Stimulated activated CD4-positive, alpha-beta T cell treated with anti-CD3 and anti-CD28 coated beads, Interleukin-12 subunit alpha, Interleukin-12 subunit beta, amount 100 ng/mL, for 4 hours (primary cell): ENCODE measurements at places on chromosomes 13 and 19.

- DNase-seq = no peak
Measured at GRCh38 chr13:30998136-30999088, 66.0 kb downstream of the TEX26 start.

DNA sequence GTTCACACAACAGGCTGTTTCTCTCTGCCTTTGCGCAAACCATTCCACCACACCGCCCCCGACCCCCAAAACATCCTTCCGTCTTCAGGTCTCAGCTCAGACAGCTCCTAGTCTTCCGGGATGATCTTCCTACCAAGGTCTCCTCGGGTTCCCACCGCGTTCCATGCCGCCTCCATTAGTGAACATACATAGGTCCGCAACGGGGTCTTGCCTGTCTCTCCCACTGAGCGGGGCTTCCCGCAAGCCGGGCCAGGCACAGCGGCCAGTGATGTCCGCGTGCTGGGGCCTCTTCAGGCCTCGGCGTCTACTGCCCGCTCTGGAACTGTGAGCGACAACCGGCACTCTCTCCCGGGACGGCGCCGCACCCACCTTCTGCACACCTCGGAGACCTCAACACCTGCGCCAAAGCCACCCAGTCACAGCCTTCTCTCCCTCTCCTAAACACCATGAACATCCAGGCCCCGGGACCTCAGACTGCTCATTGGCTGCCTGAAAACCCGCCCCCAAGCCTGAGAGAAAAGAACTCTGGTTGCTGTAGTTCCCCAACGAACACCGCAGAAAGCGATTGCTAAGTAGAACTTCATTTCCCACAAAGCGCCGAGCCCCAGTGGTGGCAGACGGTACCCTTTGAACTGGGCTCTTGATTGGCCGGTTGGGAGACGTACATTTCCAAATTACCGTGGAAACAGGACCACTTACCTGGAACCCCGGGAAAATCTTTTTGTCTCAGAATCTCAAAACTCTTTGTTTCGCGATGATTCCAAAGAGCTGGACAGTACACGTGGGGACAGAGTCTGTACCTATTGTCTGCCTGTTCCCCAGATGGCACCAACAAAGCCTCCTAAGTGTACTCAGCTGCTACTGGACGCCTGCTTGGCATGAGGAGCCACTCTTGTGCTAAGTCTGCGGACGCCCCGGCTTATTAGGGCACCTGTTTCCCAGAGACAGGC, 9.5 kb downstream of the DYRK1B start:
- peak; percentile 78 for DNase-seq

DNA sequence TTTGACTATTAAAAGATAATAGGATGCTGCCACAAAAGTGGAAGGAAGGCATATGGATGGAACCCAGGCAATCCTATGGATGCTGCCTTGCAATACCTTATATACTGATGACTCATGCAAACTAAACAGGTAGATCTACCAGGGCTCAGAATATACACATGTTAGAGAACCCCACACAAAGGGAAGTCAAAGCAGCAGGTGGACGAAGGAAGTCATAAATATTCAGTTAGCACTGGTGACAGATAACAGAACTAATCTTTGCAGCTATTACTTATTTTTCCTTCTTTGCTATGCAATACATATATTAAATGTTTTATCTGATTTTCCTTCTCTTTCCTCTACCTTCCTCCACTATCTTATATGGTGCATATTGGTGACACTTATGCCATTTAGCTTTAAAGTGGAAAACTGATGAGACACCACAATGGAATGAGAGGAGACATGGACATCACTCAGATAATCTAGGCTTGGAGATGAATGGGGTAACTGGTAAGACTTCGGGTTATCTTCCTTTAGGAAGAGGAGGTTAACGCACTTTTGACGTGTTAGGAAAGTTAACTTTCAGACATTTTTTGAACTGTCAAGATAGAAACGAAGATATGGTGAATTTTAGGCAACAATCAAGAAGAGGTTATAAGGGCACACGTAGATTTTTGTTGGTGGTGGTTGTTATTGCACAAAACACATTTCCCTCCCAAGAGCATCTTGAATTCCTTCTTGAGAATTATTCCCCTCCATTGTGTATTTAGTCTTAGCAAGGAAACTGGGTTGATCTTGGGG, 39.8 kb upstream of the MBNL2 start:
- DNase-seq = no peak

DNA sequence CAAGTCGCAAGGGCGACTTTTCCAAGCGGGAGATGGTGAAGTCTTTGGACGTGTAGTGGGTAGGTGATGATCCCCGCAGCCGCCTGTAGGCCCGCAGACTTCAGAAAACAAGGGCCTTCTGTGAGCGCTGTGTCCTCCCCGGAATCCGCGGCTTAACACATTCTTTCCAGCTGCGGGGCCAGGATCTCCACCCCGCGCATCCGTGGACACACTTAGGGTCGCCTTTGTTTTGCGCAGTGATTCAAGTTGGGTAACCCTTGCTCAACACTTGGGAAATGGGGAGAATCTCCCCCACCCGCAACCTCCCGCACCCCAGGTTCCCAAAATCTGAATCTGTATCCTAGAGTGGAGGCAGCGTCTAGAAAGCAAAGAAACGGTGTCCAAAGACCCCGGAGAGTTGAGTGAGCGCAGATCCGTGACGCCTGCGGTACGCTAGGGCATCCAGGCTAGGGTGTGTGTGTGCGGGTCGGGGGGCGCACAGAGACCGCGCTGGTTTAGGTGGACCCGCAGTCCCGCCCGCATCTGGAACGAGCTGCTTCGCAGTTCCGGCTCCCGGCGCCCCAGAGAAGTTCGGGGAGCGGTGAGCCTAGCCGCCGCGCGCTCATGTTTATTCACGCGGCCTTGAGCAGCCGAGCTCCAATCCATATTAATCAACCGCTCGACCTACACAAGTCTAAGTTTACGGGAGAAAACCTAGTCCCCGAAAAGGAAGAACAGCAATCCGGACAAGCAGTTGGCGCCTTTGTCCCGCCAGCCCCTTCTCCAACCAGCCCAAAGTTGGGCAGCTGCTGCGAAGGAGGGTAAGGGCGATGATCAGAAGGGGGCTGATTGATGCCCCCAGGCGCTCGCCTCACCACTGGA, 9.9 kb downstream of the SOX21 start:
- DNase-seq = no peak

- DNase-seq = peak; percentile 19
Measured at GRCh38 chr19:29872224-29872731, 60.5 kb downstream of the CCNE1 start.
